Caco-2 (cell line): ENCODE measurements at places on chromosomes 3 and 15. TPM values are rescaled to one million over a fixed set of nuclear protein-coding genes. Genes with fewer than 3 reads are reported as not detected.
A peak's percentile ranks its signal among the peaks of the same experiment; 100 is the strongest.

Gene AGBL1
- total RNA-seq = not detected in 2 replicates

Gene LSMEM2
- total RNA-seq = not detected in 2 replicates

Gene FAM227B
- 1.1 and 2.3 TPM in 2 replicates for total RNA-seq

DNA sequence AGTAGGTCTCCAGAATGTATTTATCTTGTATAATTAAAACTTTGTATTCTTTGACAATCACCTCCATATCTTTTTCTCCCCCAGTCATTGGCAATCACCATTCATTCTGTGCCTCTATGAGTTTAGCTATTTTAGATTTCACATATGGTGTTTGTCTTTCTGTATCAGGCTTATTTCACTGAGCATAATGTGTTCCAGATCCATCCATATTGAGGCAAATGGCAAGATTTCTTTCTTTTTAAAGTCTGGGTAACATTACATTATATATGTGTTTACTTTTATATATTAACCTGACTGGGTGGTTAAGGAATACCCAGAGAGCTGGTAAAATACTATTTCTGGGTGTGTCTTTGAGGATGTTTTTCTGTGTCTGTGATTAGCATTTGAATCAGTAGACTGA, 486.6 kb downstream of the SQOR start:
- no peak for DNase-seq

GRCh38 chr15:25532269-25533140, 93.7 kb upstream of the UBE3A start:
- no peak for DNase-seq

DNA sequence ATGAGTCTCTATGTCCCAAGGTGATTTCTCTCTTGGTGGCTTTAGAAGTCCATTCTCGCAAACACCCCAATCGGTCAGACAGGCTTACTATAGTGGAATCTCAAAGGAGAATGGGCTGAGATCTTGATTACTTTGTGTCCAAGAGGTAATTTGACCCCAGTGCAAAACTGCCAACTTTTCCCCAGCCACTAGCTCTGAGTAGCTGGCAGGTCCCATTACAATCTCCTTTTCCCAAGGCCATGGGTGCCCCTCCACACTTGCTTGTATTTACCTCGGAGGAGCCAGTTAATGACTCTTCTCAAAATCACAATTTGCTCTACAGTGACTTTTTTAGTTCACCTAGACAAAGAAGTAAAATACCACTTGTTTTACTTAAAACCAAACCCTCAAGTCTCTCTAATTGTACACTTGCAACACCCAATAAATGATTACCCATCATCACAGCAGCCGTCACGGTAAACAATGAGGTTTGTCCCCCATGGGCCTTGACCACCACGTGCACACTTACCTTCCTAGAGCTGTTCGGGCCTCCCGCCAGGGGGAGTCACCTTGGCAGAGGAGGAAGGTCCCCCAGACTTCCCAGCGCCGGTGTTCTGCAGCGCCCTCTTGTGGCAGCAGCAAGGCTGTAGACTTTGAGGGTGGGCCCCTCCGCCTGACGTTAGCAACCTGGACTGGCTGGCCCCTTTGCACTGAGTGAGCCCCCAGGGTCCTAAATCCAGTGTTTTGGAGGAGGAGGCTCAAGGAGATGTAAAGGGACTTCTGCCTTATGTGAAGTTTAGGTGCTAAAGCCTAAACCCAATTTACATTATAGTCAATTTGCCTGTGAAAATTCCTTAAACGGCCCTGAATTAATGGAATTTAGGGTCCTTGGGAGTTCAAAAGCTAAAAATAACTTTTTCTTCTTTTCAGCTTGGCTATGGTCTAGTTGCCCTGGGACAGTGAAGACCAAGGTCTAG, 18.7 kb upstream of the HDAC11 start:
- peak; percentile 74 for DNase-seq

Gene KIF9
- 7.1 and 7.2 TPM in 2 replicates for total RNA-seq

DNA sequence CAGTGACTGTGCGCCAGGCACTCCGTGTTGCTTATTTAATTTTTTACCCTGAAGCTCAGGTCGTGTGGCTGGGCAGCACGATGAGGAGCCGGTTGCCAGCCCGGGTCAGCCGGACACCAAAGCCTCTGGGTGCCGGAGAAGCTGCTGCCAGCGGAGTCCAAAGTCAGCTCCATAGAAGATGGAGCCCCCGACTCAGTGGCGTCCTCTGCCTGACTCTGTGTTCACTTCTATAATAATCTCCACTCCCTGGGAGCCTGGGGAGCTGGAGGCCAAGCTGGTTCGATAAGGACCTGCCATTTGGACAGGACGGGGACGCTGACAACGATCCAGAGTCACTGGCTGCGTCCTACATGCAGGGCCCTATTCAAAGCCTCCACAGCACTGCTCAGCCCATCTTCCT, 78.6 kb downstream of the VGLL4 start:
- no peak for DNase-seq

DNA sequence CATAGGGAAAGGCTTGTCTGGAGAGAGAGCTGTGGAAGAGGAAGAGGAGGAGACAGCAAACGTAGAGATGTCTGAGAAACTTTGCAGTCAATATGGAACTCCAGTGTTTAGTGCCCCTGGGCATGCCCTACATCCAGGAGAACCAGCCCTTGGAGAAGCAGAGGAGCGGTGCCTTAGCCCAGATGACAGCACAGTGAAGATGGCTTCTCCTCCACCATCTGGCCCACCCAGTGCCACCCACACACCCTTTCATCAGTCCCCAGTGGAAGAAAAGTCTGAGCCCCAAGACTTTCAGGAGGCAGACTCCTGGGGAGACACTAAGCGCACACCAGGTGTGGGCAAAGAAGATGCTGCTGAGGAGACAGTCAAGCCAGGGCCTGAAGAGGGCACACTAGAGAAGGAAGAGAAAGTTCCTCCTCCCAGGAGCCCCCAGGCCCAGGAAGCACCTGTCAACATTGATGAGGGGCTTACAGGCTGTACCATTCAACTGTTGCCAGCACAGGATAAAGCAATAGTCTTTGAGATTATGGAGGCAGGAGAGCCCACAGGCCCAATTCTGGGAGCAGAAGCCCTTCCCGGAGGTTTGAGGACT, 6.9 kb downstream of the MAP1A start:
- no peak for DNase-seq

- DNase-seq = no peak
Measured at GRCh38 chr3:74722211-74722610, 107.8 kb upstream of the CNTN3 start.
